Epithelial cell of proximal tubule (primary cell): ENCODE measurements at places on chromosomes 7 and 10.

GRCh38 chr10:128816726-128817125 lies 650.3 kb upstream of the MGMT start:
- DNase-seq: no peak

DNA sequence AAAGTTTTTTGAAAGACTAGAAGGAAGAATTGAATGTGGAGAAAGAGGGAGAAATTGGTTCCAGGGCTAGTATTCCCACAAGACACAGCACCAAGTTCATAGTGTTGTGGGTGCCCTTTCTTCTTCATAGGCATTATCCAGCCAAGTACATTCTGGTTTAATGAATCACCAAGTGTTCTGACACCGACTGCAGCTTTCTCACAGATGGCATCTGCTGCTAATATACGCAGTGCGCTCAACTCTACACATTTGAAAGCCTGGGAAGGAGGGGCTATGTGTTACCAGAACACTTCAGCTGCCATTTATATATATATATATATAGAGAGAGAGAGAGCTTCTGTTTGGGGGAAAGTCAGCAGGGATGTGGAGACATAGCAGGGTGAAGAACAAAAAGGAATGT lies 1168.4 kb downstream of the GATA3 start:
- DNase-seq: no peak

DNA sequence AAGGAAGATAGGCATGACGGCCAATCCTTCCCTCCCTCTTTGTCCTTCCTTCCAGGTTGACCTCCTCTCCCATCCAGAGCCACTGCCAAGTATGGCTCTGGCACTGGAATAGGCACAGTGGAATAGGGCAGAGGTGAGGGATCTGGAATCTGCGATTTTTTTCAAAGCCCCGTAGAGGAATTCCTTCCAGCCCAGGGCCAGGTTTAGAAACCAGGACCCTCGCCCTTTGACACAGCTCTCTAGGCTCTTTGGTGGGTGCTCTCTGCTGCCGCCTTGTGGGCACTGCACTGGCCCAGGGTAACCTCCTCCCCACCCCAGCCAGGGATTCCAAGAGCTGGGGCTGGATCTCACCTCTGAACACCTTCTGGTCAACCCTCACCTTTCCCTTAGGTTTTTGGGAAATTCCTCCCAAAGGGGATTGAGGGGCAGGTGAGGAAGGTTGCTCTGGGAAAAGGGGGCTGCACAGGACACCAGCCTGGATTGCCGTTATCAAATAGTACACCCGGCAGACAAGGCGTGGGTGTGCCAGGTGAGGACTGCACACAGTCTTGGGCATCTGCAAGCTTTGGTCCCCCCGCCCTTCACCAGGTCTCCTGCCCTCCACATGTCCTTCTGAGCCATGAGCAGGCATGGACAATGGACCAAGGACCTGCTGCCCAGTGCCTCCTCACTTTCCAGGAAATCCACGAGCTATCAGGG lies 22.8 kb downstream of the C10orf105 start:
- DNase-seq: no peak

DNA sequence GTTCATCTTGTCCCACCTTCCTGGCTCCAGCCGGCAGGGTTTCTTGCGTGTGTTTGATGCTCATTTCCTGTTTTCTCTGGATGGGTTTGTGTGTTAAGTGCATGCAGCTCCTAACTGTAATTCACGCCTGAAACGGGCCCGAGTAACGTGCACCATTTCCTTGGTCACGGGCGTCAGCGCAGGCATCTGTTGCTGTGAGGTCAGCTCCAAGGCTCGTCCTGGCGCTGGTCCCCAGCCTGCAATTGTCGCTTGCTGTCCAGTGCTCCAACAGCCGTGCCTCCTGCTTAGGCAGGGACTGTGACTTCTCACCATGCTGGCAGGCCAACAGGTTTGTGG lies 201.1 kb downstream of the GLRX3 start:
- DNase-seq: no peak

DNA sequence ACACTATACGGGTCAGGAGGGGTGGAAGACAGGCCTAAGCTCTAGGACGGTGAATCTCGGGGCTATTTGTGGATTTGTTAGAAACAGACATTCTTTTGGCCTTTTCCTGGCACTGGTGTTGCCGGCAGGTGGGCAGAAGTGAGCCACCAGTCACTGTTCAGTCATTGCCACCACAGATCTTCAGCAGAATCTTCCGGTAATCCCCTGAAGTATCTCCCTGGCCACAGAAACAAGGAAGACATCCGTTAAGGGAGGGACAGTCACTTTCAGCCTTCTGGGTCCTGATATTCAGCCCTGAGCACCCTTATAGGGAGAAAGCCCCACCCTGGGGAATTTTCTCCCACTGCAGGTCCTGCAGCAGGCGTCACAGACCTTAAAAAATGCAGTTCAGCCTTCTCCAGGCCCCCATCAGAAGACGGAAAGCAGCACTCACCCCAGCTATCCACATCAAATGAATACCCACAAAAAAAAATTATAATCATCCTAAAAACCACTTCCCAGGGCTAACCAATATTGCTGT lies 23.2 kb downstream of the PLAC9 start:
- no peak for DNase-seq
